ENCODE measurements at places on chromosomes 4 and X. TPM values are rescaled to one million over a fixed set of nuclear protein-coding genes. Genes with fewer than 3 reads are reported as not detected.

Gene CRMP1
- polyA plus RNA-seq, result 1.6 TPM

DNA sequence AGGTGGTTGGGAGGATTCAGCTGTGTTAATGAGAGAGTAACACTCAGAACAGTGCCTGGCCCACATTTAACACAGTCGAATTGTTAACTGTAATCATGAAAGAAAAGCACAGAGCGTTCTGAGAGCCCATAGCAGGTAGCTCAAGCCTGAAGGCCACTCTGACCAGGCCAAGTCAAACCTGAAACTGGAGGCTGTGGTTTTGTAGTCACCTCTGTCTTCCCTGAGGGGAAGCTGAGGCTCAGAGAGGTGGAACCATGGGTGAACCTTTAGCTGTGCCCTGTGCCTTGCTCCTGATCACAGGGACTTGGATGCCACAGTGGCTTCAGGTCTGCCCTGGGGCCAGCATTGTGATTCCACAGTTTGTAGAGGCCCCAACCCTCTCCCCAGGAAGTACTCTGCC lies 16.6 kb upstream of the UBA1 start:
- DNase-seq, result no peak

GRCh38 chr4:13985837-13986236 lies 358.3 kb upstream of the BOD1L1 start:
- DNase-seq, result no peak

DNA sequence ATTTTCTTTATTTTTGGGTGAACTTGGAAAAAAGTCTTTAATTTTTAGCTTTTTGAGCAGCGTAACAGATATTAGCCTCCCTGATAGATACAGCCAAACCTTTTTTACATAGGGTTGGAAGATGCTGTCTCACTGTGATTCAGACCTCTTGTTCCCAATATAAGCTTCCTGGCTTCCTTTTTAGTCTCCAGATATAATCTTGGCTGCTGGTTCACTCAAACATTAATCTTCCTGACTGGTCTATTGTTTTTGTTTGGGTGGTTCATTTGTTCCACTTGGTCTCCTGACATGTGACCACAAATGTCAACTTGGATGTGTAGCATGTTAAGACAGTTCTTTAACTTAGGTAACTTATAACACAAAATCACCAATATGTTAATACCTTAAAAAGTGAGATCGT lies 23.0 kb downstream of the RPA4 start:
- peak; percentile 4 for DNase-seq

DNA sequence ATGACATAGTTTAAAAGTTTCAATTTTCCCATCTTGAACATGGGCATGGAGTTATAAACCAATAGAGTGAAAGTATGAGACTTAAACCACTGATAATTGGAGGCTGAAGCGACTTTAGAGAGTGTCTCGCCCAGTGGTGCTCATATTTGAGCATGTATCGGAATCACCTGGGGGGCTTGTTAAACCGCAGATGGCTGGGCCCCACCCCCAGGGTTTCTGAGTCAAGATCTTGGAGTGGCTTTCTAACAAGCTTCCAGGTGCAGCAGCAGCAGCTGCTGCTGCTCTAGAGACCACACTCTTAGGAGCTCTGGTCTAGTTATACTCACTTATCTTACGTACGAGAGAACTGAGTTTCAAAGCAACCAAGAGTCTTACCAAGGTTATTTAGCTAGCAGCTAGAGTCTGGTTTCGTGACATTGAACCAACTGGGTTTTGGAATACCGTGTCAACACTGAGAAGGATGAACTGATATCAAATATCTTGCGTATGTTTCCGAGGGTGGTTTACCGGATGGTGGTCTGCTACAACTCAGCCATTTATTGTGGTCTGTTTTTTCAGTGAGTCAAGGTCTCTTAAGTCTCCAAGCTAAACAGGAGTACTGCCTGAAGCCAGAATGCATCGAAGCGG lies 5.9 kb downstream of the PHEX start:
- no peak for DNase-seq

GRCh38 chrX:26253526-26253925 lies 37.6 kb downstream of the MAGEB5 start:
- DNase-seq, result no peak

DNA sequence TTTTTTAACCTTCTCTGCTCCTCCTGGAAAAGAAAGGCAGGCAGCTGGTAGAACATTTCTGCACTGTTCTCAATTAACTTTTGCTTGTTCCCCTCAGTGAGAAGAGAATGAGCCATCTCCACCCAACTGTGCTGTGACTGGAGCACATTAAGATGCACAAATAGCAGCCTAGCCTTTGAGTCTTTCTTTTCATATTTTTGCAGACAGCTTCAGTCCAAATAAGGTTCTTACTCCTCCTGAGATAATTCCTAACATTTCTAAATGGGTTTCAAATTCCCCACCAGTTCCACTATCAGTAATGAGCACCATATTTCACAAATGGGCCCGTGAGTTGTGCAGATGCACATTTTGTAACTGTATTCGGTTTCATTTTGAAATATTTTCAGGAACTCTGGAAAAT lies 118.6 kb downstream of the SPCS3 start:
- no peak for DNase-seq

GRCh38 chrX:145881175-145881995 lies 63.8 kb downstream of the SLITRK2 start:
- no peak for DNase-seq

Gene FAM47A
- not detected for polyA plus RNA-seq

DNA sequence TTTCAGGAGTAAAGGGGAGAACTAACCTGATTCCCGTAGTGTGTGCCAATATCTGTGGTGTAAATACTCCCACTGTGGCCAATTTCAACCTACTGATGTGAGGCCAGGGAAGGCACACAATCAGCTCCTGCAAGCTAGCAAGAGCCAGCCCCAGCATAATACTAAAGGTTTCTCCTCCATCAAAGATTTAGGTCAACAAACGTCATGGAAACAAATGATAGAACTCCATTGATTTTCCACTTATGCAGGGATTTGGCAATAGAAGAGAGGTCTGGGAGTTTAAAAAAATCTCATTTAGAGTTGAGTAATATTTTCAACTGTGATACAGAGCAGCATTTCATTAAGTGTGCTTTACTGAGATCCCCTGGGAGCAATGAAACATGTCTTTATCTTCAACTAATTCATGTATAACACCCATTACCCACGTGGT lies 15.8 kb upstream of the VEGFD start:
- DNase-seq, result no peak

Gene GLOD5
- not detected for polyA plus RNA-seq

GRCh38 chr4:96154676-96155075 lies 314.8 kb downstream of the PDHA2 start:
- no peak for DNase-seq

Gene MAGEA11
- not detected for polyA plus RNA-seq

Gene KCNIP4
- 0.65 TPM for polyA plus RNA-seq

Gene GRIPAP1
- 21.8 TPM for polyA plus RNA-seq

Gene SHROOM2
- polyA plus RNA-seq, result 0.63 TPM

DNA sequence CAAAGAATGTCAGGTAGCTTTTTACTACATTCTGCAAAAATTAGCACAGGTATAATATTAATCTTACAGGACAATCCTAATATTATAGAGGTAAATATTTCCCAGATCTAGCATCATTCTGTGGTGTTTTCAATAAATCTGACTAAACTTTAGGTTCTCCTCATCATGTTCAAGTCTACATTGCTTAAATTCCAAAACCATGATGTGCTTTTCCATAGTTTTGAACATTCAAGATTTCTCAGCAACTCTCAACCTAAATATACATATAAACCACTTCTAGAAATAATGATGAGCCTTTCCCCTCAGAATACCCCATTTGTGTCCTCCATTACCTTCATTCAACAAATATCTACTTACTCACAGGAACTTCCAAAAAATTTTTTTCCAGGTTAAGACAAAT lies 23.1 kb downstream of the EIF4E start:
- peak; percentile 46 for DNase-seq

Gene CCDC160
- polyA plus RNA-seq, result not detected

DNA sequence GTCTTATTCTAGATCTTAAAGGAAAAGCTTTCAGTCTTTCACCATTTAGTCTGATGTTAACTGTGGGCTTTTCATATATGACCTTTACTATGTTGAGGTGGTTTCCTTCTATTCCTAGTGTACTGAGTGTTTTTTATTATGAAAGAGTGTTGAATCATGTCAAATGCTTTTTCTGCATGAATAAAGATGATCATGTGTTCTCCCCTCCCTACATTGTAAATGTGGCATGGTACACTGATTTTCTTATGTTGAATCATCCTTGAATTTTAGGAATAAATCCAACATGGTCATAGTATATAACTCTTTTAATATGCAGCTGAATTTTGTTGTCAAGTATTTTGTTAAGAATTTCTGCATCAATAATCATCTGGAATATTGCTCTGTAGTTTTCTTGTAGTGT lies 4.3 kb downstream of the CLGN start:
- DNase-seq, result peak; percentile 69

Gene SASH3
- 0.27 TPM for polyA plus RNA-seq

- no peak for DNase-seq
Observed at GRCh38 chr4:129839687-129840086, 743.7 kb downstream of the C4orf33 start.

DNA sequence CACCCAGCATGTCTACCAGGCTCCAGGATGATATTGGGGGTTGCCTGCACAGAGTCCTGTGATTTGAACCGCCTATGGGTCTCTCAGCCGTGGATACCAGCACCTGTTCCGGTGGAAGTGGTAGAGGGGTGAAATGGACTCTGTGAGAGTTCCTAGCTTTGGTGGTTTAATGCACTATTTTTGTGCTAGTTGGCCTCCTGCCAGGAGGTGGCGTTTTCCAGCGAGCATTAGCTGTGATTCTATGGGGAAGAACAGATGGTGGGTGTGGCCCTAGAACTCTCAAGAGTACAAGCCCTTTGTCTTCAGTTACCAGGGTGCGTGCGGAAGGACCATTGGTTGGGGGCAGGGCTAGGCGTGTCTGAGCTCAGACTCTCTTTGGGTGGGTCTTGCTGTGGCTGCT lies 316.9 kb upstream of the AMOT start:
- no peak for DNase-seq

GRCh38 chr4:189090174-189090814 lies 850.4 kb upstream of the FRG1 start:
- DNase-seq, result peak; percentile 14

GRCh38 chr4:77127215-77127614 lies 29.8 kb upstream of the CCNG2 start:
- no peak for DNase-seq

GRCh38 chr4:83510442-83510841 lies 25.5 kb upstream of the GPAT3 start:
- DNase-seq, result no peak

- DNase-seq, result peak; percentile 20
Observed at GRCh38 chr4:82839624-82840023, 41.0 kb upstream of the SCD5 start.

- peak; percentile 35 for DNase-seq
Observed at GRCh38 chr4:139736274-139736660, 70.6 kb downstream of the MGST2 start.

GRCh38 chr4:174036576-174036975 lies 246.9 kb downstream of the FBXO8 start:
- DNase-seq, result no peak

GRCh38 chr4:189445613-189446012 lies 495.1 kb upstream of the FRG1 start:
- DNase-seq, result no peak

Gene TBX22
- not detected for polyA plus RNA-seq

Gene ALAS2
- polyA plus RNA-seq, result not detected

Gene HSFX2
- not detected for polyA plus RNA-seq

DNA sequence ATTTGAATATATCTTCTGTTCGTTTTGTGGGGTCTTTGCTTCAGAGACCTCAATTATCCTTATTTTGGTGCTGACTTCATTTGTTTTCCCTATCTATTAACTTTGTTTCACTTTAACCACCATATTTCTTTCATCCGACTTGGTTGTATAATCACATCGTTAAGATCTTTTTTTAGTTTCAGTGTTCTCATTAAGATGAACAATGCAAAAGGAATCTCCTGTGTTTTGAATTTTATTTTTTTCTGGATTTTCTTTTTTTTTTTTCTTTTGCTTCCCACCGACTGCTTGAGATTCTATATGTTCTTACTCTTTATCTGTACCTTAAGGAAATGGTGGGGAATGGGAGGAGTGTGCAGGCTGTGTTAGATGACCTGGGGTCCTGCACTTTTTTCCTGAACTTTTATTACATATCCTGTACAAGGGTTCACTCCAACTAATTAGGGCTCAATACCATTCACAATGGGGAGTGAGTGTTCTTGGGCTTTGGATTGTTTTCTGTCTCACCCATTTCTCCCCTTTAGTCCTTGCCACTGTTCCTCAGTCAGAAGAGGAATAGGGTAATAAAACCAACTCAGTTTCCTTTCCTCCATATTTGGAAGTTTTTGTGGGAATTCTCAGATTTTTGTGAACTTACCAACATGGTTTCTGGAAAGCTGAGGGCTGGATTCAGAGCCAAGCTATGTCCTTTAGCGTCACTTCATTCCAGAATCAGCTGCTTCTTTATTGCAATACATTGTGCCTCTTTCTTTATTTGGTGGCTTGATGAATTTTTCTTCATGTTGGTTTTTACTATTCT lies 43.2 kb upstream of the BMPR1B start:
- DNase-seq, result peak; percentile 91

Gene BLOC1S4
- polyA plus RNA-seq, result 23.3 TPM

DNA sequence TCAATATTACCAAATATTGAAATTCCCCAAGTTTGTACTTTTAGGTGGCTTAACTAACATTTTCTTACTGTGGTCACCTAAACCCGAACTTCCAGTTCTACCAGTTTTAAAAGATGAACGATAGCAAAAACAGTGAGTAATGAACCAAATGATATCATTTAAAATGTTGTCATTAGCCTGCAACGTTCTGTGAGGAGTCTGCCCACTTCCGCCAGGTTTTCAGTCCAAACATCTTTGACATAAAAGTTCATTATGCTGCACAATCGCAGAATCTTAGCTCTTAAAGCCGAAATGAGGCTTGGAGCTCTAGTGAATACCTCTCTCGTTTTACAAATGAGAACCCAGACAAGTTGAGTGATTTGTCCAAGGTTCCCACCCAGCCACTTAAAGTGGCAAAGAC lies 762 bp downstream of the PIGA start:
- DNase-seq, result peak; percentile 64

DNA sequence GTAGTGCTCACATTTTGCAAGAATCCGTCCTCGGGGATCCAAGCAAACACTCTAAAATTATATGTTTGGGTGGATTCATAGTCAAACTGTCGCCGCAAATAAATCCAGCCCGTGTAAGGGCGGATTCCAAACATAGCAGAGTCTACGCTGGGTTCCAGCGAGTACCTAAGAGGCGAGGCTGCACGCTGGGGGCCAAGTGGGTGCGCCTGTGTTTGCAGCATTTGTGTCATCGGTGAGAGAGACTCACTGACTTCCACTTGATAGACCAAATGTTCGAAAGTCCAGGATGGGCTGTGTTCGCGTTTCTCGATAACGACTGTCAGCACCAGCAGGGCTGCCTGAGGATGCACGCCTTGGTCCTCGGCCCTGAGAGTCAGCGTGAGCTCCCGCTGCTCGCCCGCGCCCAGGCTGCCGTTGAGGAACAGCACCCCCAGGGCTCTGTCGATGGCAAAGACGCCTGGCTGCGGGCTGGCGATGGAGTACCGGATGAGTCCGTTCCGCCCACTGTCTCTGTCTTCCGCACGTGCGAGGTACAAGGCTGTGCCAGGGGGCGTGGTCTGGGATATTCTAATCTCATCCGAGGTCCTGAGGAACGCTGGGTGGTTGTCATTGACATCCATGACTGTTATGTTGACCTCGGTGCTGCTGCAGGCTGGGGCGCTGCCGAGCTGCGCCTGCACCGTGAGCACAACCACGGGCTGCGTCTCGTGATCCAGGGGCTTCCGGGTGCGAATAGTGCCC lies 158.7 kb downstream of the DCHS2 start:
- no peak for DNase-seq
